OCI-M1 (cell line): ENCODE measurements at places on chromosomes 5 and 9.
A peak's percentile ranks its signal among the peaks of the same experiment; 100 is the strongest.

DNA sequence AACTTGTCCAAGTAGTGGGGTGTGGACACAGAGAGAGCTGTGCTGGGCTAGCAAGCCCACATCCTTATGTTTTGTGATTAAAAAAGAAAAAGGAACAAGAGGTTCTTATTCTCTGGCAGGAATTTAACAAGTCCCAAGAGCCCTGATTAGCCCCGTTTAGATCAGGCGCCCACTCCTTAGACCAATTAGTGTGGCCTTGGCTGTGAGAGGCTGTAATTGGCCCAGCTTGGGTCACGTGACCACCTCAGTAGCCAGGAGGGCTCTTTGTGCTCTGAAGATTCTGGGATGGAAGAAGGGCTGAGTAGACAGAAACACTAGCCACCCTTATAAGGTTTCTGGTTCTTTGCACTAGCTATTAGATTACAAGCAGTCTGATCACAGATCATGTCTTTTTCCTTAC, 31.1 kb downstream of the GCNT4 start:
- no peak for DNase-seq

- peak; percentile 56 for DNase-seq
Observed at GRCh38 chr5:132387640-132388117, 18.2 kb downstream of the SLC22A5 start.

DNA sequence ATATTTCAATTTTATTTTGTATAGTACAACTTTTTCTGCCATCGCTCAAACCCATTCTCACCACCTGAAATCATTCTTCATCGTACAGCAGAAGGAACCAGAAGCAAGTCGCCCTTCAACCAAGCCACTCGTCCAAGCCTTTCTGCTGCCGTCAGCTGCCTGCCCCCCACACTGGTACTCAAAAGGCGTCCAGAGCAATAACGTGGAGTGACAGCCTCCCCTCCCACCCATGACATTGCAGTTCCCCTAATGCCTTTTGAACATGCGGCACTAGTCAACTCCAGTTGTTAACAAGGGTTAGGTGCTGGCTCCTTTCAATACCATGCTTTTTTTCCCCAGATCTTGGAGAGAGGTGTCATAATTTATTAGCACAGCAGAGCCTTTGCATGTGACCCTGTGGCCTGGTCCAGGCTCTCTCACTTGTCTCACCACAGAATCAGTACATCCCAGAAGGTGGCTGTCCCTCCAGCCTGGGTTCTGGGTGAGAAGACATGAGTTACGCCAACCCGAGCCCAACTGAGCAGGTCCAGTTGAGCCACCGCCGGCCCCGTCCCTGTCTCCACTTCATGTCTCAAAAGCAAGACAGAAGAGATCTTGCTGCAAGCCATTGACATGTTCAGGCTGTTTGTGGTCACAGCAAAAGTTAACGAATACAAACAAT, 20.4 kb upstream of the MED10 start:
- no peak for DNase-seq

DNA sequence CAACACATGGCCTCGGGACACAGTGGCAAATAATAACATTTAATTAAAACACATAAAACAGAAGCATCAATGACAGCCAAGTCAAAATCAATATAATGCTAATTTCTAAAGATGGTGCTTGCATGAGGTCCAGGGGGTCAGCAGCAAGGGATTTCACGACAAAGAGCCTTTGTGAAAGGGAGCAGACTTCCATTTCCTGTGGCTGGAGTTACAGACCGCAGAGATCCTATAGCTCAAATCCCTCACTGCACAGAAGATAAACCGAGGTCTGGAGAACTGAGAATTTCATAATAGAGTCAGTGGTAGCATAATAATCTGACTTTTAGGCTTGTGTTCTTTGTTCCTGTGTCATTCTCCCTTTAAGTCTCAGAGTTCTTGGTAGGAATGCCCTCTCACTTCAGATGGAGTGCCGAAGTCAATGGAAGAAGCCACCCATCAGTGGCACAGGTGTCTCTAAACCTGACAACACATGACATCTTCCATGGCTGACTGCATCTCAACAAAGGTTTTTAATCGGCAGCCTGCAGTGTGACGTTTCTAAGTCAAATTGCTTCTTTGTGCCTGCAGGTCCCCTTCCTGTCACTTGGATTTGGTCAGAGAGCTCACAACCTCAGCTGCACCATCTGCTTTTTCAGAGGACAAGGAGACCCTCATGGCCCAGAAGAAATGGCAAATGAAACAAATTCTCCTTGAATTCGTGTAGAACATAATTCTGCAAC, 67.4 kb downstream of the CARTPT start:
- no peak for DNase-seq

DNA sequence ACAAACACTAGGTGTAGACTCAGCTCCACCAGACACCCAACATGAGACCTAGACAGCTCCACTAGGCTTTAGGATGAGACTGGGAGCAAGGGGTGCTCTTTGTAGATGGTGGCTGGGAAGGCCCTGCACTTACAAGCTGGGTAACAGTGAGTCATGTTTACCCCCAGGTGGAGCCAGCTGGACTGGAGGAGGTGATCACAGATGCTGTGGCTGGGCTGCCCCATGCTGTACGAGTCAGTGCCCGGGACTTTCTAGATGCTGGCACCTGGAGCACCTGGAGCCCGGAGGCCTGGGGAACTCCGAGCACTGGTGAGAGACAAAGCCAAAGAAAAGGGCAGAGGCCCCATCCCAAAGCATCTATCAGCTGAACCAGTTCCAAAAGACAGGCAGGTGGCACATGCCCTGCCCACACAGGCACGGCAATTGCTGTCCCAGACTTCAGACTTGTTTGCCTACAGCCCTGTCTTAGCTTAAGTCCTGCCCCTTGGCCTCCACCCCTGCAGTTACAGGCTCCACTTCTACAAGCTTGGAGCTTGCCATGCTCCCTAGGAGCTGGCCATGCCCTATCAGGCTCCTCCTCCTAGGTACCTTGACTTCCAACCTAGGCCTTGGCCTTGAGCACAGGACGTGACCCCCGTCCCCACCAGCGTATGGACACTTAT, 2.7 kb downstream of the CCL27 start:
- DNase-seq, result no peak

DNA sequence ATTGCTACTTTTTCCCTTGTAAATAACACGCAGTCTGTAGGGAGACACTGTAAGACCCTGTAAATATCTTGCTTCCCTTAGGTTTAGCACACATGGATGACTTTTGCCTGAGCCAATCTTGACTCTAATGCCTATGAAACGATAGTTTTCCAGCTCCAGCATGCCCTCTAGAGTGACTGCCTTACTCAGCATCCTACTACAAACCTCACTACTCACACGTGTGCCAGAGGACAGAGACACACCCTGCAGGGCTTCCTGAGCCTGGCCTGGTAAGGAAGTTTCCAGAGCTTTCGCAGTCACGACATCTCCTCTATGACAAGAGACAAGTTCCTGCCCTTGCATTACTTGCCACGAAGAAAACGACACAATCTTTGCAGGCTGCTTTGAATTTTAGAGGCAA, 138.1 kb downstream of the ATPSCKMT start:
- peak; percentile 65 for DNase-seq

- DNase-seq, result no peak
Observed at GRCh38 chr9:98091735-98092612, 27.0 kb downstream of the TRIM14 start.

GRCh38 chr5:99054972-99055371, 126.2 kb upstream of the CHD1 start:
- no peak for DNase-seq

DNA sequence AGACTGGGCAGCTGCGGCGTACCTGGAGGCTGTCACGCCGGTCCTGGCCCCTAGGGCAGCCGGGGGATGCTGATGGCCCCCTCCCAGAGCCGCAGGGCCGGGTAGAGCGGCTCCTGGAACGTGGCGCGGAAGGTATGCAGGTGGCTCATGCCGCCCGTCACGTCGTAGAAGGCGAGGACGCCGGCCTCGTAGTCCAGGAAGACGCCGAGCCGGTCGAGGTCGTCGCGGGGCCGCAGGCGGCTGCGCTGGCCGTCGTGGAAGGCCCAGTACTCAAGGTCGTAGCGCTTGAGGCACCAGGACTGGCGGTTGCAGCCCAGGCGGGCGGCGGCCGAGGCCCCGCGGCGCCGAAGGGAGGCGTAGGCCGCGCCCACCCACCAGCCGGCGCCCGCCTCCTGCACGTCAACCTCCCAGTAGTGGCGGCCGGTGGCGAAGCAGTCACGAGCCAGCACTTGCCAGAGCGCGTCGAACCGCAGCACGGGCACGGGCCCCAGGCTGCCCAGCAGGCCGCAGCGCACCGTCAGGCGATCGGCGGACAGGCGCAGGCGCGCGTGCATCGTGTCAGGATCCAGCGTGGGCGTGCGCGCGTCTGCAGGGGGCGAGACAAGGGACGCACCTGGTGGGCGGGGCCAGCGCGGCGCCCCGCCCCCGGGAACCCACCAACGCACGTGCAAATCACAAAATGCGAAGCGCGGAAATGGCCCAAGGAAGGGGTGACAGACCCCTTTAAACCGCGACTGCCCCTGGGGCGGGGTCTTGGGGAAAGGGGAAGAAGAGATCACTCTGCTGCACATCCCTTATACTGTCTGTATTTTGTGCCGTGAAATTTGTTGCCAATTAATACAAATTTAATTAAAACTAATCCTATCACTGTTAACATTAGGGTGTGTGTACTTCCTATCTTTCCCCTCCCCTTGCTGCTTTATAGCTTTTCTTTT, 31.2 kb downstream of the NANS start:
- no peak for DNase-seq

- no peak for DNase-seq
Observed at GRCh38 chr5:124451721-124452383, 294.6 kb downstream of the ZNF608 start.

DNA sequence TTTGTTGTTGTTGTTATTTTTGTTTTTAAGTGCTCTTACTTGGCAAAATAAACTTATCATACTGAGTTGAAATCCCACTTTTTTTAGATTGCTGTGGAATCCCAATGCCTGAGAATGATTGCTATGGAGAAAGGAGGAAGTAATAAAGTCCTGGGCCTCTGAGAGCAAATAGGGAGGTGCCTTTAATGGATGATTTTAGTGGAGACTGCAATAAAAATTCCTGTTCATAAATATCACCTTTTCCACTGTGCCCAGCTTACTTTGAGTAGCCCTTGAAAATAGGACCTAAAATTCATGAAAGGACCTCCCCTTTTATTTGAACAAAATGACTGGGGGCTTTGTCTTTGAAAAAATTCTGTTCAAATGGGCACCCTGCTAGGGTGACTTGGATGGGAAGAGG, 21.8 kb upstream of the ANKH start:
- no peak for DNase-seq

- DNase-seq, result no peak
Observed at GRCh38 chr9:92098638-92099037, 16.6 kb downstream of the SPTLC1 start.

GRCh38 chr5:60487476-60487875, 212.5 kb downstream of the DEPDC1B start:
- no peak for DNase-seq

DNA sequence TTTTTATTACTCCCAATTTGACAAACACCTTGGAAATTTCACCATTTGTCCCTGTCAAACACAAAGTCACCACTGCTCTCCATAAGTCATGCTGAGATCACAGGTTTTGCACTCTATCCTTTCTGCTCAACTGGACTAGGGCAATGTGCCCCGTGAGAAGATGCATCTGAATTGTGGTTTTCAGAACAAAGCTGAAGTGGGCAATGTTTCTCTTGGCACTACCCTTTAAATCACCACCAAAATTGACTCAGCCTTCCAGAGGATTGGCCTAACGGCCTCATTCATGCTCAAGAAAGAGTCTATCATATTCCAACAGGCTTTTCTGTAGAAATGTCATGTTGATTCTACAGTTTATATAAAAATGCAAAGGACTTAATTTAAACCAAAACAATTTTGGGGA, 81.0 kb upstream of the TRIO start:
- no peak for DNase-seq

- no peak for DNase-seq
Observed at GRCh38 chr5:79564798-79565279, 47.4 kb upstream of the TENT2 start.

DNA sequence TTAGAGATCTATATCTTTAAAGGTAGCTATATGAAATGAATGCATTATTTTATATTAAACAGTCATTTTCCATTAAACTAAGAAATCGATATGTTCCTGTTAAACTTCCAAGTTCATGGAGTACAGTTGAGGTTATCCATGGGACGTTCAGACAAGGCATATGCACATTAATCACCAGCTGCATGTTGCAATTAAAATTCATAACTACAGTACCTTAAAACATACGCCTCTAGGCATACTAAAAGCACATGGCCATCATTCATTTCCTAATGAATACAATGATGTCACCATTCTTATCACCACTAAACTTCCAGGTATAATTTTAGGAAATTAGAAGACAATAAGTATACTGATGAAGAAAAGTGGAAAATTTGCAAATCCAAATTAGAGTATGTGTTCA, 174.3 kb downstream of the CDH12 start:
- DNase-seq, result no peak

DNA sequence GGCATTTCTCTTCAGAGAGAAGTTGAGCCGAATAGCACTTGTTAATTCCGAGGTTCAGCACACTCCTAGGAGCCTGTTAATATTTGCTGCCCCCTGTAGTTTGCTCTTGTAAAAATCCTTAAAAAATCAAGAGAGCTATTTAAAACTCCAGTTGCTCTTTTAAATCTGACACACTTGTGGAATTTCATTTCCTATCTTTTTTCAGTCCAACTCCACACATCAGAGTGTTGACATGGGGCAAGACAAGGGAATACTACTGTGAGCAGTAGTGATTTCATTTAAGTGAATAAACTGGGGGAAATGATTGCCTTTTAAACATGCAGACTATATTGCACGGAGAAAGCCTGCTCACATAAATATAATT, 1096.3 kb upstream of the DMAC1 start:
- peak; percentile 100 for DNase-seq

- DNase-seq, result no peak
Observed at GRCh38 chr9:37700131-37700530, 49.4 kb downstream of the FRMPD1 start.

DNA sequence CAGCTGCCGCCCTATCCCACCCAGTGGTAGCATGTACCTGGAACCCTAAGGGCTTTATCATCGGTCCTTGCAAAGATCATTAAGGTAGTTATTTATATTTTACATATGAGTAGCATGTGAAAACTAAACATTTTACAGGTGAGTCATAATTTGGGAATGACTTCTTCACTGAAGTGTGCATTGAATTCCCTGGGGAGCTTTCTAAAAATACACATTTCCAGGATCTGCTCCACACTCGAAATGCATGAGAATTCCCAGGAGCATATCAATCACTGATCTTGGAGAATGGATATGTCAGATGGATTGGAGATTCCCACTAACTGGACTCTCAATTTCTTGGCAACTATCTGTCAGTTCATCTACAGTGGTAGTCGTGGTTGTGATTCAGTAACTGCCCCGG, 717.5 kb downstream of the IRX1 start:
- no peak for DNase-seq

GRCh38 chr5:1329111-1329579, 15.8 kb downstream of the CLPTM1L start:
- no peak for DNase-seq
